Glomerular endothelial cell (primary cell): ENCODE measurements at places on chromosomes 1 and 21.

- no peak for DNase-seq
Observed at GRCh38 chr21:20970691-20971090, 27.5 kb upstream of the NCAM2 start.

- DNase-seq: no peak
Observed at GRCh38 chr1:67788238-67788790, 45.0 kb downstream of the GNG12 start.

- DNase-seq: no peak
Observed at GRCh38 chr1:17923666-17924065, 168.5 kb downstream of the ACTL8 start.

DNA sequence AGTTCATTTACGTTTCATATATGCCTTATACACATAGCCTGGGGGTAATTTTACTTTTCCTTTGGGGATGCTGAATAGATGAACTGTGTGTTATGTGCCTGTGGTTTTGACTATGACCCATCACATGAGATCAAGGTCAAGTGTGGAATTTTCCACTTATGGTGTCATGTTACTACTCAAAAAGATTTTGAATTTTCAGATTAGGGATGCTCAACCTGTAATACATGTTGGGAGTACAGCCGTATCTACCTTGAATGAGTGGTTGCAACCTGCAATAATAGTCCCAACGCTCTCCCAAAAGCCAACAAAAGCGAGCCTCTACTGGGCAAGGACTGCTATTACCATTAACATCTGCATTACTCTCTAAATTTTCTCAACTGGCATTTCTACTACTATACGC lies 68.5 kb upstream of the SDC3 start:
- no peak for DNase-seq

GRCh38 chr1:84634536-84635205 lies 55.6 kb downstream of the SSX2IP start:
- DNase-seq: no peak

GRCh38 chr1:216682752-216683151 lies 40.5 kb downstream of the ESRRG start:
- DNase-seq: no peak

- no peak for DNase-seq
Observed at GRCh38 chr1:200115532-200115931, 88.0 kb downstream of the NR5A2 start.

GRCh38 chr21:29419422-29419821 lies 120.7 kb downstream of the BACH1 start:
- no peak for DNase-seq

GRCh38 chr1:75265792-75266191 lies 131.6 kb downstream of the LHX8 start:
- peak; percentile 54 for DNase-seq

DNA sequence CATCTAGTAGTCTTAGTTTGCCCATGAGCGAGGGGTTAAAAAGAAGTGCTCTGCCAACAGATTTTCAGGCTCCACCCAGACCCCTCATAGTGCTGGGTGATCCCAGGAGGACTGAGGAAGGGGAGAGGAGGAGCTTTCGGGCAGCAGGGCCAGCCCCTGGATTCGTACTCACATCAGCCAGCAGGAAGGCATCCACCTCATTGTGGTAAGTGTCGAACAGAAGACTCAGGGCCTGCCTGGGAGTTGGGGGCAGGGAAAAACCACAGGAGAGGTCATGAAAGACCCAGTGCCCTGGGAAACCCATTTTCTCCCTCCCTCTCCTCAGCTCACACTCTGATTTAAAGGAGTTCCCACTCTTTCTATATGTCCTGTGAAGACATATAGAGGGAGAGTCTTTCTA lies 34.9 kb downstream of the PIK3C2B start:
- no peak for DNase-seq

GRCh38 chr1:200337410-200337809 lies 72.4 kb downstream of the ZNF281 start:
- DNase-seq: no peak

GRCh38 chr1:172002725-172003345 lies 161.5 kb downstream of the DNM3 start:
- peak; percentile 42 for DNase-seq

DNA sequence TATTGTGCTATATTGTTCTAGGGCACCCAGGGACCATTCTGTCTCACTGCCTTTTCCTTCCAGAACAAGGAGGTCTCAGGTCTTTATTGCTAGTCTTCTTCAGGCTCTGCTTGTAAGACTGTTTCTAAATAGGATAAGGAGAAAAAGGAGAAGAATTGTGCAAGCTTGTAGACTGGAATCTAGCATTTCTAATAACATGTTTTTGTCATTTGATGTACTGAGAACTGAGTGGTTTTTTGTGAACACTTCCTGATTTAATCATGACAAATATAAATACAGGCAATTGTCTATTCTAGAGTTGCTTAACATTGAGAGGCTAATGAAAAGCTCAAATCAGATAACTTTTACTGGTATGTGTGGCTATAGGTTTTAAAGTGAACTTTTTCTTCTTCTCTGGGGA lies 77.6 kb downstream of the CLIC4 start:
- DNase-seq: no peak

- DNase-seq: no peak
Observed at GRCh38 chr1:3625151-3625907, 514 bp downstream of the TPRG1L start.

GRCh38 chr1:23593042-23593521 lies 33.8 kb upstream of the ID3 start:
- DNase-seq: no peak

GRCh38 chr1:189438808-189439207 lies 1038.9 kb downstream of the BRINP3 start:
- no peak for DNase-seq

DNA sequence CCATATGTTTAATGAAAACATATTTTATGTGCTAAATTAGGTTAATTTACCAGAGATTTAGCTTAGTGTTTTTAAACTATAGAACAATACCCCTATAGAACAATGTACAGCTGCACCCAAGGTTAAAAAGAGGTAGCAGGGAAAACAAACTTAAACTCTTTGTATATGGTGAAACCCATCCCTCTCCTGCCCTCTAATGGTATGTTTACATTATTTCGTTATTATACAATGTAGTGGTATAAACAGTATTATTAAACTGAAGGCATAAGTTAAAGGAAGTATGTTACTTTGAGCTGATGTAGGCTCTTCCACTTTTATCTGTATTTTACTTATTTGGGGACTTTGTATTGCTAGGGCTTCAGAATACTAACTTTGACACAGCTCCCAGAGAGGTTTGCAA lies 16.7 kb upstream of the ZYG11A start:
- DNase-seq: no peak

- no peak for DNase-seq
Observed at GRCh38 chr1:222224636-222225315, 323.1 kb downstream of the HHIPL2 start.

DNA sequence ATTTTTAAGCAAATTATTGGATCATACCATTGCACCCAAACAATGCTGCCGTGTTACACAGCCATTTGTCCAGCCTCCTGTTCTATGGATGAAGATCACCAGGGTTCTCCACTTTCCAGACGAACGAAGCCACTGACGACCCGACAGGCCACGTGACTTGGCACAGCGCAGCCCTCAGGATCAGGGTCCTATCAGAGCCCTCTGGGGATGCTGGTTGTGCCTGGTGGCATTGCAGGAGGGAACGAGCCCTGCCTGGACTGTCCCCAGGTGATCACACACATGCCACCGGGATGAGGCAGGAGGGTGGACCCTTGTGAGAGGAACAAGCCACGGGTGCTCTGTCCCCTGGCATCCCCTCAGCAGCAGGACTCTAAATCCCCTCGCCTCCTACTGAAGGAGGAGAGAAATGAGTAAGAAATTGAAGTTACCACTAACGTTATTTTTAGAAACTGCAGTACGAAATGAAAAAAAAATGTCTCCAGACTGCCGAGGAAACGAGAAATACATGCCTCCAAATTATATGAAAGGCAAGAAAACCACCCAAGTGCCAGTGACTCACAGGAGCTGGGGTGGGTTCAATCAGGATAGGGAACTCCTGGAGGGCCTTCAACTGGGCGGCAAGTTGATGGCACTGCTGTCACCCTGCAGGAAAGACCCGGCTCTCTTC lies 58.7 kb upstream of the PDE9A start:
- DNase-seq: no peak

- DNase-seq: no peak
Observed at GRCh38 chr1:115729756-115730155, 38.8 kb downstream of the CASQ2 start.

DNA sequence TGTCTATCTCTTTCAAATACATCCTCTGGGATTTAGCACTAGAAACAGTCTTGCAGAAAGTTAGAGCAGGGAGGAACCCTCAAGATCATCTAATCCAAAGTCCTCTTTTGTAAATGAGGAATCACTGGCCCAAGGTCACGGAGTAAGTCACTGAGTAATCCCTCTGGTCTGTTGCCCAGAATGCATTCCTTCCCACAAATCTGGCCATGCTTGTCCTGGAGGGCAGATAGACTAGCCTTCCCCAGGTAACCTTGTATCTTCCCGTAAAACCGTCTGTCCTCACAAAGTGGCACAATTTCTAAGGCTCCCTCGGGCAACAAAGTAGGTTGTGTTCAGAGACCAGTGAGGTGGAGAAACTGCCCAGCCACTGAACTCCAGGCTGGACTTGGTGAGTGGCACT lies 46.2 kb downstream of the DDR2 start:
- DNase-seq: no peak

- DNase-seq: peak; percentile 48
Observed at GRCh38 chr1:63813829-63814277, 40.0 kb downstream of the ROR1 start.

DNA sequence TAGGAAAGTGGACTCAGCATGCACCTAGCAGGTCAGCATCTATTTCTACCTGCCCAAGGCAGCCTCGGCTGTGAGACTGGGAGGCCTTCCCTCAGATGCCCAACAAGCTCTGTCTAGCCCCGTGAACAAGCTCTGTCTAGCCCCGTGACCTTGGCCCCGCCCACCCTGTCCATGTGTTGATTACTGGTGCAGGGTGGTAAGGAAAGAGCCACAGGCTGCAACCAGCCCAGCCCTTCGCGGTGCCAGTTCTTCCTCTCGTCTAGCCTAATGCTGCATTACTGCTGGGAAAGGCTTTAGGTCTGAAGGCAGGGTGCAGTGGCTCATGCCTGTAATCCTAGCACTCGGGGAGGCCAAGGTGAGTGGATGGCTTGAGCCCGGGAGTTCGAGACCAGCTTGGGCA lies 2.2 kb downstream of the GPR153 start:
- DNase-seq: no peak

GRCh38 chr21:36744560-36745231 lies 45.8 kb downstream of the SIM2 start:
- no peak for DNase-seq

DNA sequence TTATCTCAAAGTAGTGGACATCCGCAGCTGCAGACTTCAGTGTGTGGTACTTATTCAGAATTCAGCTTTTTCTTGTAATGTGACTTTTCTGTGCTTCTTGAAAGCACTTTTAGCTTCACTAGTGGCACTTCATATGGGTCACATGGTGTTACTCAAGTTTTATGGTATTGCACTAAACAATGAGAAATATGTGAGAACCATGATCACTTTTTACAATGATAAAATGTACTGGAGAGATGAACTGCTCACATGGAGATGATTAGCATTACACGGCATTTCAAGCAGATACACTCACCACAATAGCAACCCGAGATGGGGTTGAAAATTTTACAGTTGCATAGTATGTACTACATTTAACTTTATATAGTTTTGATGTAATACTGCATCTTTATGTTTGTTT lies 40.1 kb upstream of the GPR52 start:
- DNase-seq: no peak

DNA sequence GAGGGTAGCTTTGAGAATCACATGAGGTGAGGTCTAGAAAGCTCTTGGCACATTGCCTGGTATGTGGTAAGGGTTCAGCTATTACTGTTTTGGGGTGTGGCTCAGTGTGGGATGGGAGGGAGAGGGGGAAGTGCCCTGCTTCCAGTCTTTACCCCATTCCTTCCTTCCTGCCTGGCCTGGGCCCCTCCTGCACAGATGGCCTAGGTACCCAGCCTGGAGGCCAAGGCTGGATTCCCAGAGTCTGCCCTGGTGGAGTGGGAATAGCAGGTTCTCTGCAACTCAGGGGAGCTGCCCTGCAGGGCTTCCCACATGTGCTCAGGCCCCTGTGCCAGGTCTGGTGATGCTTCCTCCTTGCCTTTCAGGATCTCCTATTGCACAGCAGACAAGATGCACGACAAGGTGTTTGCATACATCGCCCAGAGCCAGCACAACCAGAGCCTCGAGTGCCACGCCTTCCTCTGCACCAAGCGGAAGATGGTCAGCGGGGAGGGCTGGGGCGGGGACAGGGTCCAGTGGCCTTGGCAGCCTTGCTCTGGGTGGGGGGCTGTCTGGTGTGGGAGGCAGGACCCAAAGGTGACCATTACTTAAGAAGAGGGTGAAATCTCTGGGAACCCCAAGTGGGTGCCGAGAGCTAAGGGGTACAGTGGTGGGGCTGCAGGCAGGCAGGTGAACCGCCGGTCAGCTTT lies 13.5 kb downstream of the LDLRAP1 start:
- DNase-seq: no peak

DNA sequence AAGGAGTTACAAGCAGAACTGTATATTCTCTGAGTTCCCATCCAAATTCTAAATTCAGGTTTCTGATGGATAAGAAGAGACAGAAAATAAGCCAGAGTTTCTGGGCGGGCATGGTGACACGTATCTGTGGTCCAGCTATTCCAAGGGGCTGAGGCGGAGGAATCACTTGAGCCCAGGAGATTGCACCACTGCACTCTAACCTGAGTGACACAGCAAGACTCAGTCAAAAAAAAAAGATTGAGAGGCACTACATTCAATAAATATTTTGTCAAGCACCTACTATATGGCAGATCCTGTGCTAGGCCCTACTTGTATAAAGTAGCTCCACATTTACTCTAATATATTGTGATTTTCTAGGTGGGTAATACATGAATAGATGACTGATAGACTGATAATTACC lies 6.4 kb upstream of the FRRS1 start:
- DNase-seq: no peak

GRCh38 chr1:230788561-230789275 lies 41.5 kb downstream of the CAPN9 start:
- DNase-seq: no peak

- DNase-seq: no peak
Observed at GRCh38 chr1:213269829-213270228, 218.8 kb downstream of the RPS6KC1 start.

DNA sequence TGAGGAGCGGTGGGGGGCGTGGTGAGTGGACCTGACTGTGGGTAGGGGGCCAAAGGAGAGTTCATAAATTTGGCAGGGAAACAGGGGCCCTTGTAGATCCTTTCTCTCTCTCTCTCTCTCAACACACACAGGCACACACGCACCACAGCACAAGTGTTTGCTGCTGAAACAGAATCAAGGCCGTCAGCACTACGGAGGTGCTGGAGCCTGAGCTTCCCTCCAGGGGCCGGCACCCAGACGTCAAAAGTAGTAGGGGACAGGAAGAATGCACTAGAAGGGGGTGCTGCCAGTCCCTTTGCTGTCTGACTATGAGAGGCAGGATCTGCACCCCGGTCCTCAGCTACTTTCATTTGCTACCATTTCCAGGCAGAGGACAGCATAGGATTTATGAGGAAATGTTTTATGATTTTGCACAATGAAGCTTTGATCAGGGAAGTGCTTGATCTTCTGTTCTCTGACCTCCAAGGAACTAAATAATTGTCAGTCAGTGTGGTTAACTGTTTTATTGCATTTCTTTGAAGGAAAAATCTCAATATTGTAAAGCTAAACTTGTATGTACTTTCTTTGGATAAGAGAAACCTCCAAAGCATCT lies 74.3 kb upstream of the FAM3B start:
- DNase-seq: no peak

- DNase-seq: no peak
Observed at GRCh38 chr1:217027403-217028080, 304.3 kb upstream of the ESRRG start.
